ENCODE measurements at places on chromosomes 7 and 10. TPM values are rescaled to one million over a fixed set of nuclear protein-coding genes. Genes with fewer than 3 reads are reported as not detected.

- DNase-seq = peak; percentile 64
These were observed 58.5 kb downstream of the ABCB4 start for GRCh38 chr7:87416682-87417587.

- DNase-seq = no peak
These were observed 11.2 kb downstream of the MUC17 start for GRCh38 chr7:101031082-101031481.

DNA sequence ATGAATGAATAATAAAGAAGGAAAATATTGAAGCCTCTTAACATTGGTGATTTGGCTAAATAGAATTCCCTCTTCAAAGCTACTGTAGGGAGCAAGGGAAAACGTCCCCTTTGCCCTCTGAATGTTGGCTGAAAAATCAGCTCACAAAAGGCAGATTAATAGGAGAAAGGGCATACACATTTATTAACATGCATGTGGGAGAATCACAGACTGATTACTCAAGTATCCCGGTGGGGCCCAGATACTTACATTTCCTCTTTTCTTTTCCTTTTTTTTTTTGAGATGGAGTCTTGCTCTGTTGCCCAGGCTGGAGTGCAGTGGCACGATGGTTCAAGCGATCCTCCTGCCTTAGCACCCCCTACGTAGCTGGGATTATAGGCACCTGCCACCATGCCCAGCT lies 68.5 kb downstream of the HK1 start:
- no peak for DNase-seq

- no peak for DNase-seq
These were observed 110.6 kb downstream of the ZFAND4 start for GRCh38 chr10:45561952-45562351.

DNA sequence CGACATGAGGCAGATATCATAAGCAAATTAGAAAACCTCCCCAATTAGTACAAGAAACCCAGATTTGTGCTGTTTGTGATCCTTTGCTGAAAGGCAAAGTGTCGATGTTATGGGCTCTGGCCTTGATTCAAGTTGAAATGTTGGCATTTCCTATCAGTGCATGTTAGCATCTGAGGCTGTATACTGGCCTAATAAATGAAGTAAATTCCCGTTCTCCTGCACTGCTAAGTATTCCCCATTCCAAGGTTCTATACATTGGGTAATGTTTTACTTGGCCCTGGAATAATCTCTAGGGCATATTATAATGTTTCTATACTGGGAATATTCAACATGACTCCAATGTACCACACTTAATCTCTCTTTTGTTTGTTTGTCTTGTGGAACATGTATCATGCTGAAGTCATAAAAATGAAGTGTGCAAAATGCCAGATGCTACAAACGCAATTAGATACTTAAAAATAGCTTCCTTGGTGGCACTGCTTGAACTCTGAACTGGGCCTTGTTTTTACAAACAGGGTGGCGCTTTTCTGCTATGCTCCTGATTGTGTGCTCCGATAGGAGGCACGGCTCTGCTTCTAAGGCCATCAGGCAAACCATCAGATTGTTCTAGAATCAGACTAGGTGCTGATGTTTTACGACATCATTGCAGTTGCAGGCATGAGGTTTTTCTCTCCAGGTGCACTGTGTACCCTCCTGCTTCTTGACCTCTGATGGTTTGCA lies 156.7 kb upstream of the TCF7L2 start:
- no peak for DNase-seq

DNA sequence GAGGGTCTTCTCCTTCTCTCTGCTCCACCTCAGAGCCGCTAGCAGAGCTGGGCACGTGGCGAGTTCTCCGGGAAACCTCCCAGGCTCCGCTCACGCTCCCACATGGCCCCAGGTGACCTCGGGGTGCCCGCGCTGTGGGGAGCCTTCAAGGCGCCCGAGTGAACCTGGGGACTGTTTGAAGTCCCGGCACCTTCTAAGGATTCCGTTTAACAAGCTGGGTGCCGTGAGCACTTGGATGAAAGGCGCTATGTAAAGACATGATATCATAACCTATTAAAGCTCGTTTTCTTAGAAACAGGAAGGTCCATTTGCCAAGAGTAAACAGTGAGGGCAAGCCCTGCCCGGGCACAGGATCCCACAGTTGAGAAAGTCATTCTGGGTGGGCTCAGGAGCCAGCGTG lies 15.8 kb upstream of the MYL10 start:
- no peak for DNase-seq

- no peak for DNase-seq
These were observed 38.8 kb downstream of the CNPY1 start for GRCh38 chr7:155507576-155507975.

- no peak for DNase-seq
These were observed 528.9 kb upstream of the FZD8 start for GRCh38 chr10:36170943-36171501.

DNA sequence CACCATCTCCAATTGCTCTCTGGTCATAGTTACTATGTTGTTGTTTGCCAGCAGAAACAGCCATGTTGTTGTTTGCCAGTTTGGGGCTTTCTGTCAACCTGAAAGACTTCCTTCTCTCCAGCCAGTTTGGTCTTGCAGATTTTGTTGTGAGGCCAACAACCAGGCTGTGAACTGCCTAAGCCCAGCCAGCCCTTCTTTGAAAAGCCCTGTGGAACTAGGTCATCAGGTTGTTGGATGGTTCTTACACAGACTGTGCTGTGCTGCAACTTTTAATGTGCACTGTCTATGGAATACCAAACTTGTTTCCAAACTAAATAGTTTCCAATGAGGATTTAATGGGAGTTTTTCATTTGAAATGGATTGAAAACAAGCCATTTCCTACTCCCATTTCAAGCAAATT lies 592.7 kb upstream of the GALNT17 start:
- DNase-seq = no peak

DNA sequence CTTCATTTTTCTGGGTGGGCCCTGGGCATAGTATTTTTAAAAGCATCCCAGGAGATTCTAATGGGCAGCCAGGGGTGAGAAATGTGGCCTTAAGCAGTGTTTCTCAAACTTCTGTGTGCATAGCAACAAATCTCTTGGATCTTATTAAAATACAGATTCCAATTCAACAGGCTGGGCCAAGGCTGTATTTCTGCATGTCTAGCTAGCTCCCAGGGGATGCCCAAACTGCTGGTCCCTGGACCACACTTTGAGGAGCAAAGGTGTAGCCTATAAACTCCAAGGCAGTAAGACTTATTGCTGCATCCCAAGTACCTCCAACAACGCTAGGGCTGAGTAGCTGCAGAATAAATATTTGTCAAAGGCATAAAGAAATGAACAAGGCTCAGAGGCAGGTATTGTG lies 292.9 kb upstream of the ZMIZ1 start:
- no peak for DNase-seq

- DNase-seq = no peak
These were observed 32.6 kb upstream of the HERPUD2 start for GRCh38 chr7:35727571-35727970.

- no peak for DNase-seq
These were observed 45.8 kb downstream of the PDK4 start for GRCh38 chr7:95550546-95550945.

DNA sequence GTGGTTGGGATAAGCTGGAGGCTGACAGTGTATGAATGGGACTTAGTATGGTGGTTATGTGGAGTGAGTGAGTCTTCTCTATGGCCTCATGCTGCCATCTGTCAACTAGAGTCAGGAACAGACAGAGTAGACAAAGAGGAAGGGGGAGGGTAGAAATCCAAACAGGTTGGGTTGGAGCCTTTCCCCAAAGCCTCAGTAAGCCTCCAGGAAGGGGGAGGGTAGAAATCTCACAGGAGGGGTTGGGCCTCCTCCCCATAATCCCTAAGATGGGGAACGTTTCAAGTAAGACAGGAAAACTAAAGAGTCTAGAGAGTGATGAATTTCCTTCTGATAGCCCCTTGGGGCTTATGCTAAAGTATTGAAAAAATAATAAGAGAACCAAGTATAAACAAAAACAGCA lies 2.0 kb upstream of the AKR1B15 start:
- no peak for DNase-seq

DNA sequence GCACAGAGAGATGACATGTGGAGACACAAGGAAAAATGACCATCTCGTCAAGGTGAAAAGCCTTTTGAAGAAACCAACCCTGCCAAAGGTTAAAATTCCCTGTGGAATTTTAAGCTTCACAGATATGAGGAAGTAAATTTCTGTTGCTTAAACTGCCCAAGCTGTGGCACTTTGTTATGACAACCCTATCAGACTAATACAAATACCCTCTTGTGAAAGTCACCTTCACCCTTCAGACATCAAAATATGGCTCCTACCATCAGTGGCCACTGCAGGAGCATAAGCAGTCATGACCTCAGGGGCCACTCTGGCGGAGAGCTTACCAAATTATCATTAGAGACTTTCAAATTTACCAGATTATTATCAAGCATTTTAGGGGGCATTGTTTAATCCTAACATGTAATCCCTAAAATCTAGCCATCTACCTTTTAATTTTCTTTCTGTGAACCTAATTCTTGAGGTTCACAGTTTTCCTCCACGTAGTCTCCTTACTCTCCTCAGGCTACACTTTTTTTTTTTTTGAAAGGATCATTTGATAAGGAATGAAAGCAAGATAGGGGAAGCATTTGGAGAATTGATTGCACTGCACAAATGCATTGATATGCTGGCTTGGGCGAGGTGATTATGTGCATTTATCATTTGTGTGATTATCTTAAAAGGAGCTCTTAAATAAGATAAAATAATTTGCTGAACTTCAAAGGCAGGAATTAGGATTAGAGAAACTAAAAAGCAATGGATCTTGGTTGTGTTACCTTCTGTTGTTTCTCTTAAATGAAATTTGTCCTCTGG lies 90.3 kb downstream of the TMEM168 start:
- DNase-seq = no peak

- DNase-seq = no peak
These were observed 232.2 kb upstream of the CTBP2 start for GRCh38 chr10:125392609-125393008.

- no peak for DNase-seq
These were observed 103.1 kb downstream of the MGMT start for GRCh38 chr10:129570185-129570584.

The SPDYE6 gene
- total RNA-seq = not detected

The OPN4 gene
- total RNA-seq = not detected

The ABCA13 gene
- total RNA-seq = 0.08 TPM

The HMX2 gene
- total RNA-seq = not detected

The EGFR gene
- 0.11 TPM for total RNA-seq

The TMEM139 gene
- total RNA-seq = 0.19 TPM

The DGKI gene
- 4.3 TPM for total RNA-seq

The AKR1D1 gene
- not detected for total RNA-seq

The HOXA3 gene
- total RNA-seq = not detected

The MGAM2 gene
- not detected for total RNA-seq

The ACSM6 gene
- total RNA-seq = not detected

Data from activated T-cell treated with anti-CD3 and anti-CD28 coated beads, Interleukin-2, amount 50 U/mL, for 4 hours (primary cell).